Nephron progenitor cell (in vitro differentiated cells): ENCODE measurements at places on chromosomes 16 and 17.

- DNase-seq: no peak
Measured at GRCh38 chr17:82105417-82105881, 7.4 kb upstream of the FASN start.

DNA sequence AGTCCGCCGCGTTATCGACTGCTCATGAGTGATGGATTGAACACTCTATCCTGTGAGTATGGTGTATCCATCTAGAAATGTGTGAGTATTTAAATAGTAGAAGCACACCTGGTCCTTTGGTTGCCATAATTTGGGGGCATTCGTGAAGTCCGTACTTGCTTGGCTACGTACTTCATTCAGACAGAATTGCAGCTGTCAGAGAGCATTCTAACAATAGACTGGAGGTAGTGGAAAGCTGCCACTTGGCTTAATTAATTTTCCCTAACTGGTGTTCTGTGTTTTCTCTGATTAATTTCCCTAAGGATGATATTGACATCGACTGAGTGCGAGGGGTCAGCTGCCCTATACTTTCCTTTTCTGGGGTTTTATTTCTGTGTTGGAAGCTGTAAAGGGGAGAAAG lies 14.1 kb downstream of the RPA1 start:
- no peak for DNase-seq

GRCh38 chr16:47965439-47965838 lies 190.4 kb downstream of the ABCC12 start:
- DNase-seq: no peak

DNA sequence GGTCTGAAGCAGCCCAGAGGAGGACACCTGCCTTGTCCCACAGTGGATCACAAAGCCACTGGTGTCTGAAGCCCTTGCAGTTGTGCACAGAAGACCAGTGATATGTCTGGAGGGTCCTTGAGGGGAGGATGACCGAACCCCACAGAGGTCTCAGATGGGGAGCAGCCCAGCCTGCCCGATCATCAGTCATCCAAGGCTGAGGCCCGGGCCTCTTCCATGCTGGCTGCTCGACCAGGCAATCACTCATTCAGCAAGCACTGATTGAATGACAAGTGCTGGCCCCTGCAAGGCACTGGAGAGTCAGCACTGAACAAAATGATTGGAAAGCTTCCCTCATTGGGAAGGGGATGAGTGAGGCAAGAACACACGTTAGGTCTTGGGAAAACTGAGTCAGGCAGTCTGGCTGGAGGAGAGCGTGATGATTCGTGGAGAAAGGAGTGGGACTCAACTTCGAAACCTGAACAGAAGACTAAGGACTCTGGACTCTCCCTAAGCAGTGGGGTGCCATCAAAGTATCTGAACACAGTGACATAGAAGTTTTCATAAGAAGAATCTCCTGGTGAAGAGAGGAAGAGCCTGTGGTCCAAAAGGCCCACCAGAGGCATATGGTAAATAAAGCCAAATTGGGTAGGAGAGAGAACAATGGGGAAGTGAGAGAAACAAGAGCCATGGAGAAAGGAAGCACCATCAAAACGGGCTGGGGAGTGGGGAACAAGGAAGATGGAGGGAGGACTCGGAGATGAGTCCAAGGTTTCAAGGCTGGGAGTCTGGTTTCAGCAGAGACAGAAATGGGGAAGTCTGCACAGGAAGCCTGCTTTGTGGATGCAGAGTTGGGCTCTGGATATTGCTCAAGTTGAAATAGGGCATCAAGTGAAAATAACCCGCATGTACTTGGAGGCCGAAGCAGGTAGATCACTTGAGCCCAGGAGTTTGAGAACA lies 10.2 kb downstream of the PIK3R5 start:
- no peak for DNase-seq

DNA sequence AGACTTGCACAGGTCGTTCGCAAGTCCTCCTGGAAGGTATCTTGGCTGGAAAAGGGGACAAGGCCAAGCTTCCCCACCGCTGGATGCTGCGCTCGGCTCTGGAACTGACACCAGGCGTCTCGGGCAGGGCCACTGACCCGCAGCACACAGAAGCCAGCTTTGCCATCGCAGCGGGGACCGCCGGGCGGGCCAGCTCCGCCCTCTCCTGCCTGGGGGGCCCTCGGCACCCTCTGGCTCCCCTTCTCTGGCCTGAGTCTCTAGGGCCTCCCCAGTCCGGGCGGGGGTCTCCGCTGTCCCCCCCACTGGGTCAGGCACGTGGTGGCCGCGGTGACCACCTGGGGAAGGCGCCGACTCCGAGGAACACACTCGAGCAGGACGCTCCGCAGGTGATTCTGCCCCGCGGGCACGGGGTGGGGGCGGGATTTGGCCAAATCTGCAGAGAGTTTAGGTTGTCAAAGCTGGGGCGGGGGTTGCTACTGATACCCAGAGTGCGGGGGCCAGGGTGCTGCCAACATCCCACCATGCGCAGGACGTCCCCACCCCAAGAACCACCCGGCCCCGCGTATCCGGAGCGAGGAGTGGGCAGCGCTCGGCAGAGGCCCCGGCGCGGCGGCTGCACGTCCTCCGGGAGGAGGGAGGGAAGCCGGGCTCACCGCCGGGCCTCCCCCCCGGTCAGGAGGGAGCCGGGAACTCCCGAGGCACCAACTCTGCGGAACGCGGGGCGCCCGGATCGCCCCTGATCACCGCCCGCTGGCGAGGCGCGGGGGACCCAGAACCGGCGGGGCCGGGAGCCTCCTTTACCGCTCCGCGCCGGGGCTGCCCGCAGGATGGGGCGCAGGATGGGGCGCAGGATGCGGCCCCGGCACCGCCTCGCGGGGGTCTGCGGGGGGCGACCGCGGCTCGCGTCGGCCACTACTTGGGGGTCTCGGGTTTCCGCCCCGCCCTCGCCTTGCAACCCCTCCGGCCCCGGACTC lies 744 bp upstream of the METRNL start:
- peak; percentile 47 for DNase-seq

- no peak for DNase-seq
Measured at GRCh38 chr17:38920374-38921291, 4.8 kb upstream of the LASP1NB start.

GRCh38 chr17:82148997-82149396 lies 51.0 kb upstream of the FASN start:
- DNase-seq: no peak

DNA sequence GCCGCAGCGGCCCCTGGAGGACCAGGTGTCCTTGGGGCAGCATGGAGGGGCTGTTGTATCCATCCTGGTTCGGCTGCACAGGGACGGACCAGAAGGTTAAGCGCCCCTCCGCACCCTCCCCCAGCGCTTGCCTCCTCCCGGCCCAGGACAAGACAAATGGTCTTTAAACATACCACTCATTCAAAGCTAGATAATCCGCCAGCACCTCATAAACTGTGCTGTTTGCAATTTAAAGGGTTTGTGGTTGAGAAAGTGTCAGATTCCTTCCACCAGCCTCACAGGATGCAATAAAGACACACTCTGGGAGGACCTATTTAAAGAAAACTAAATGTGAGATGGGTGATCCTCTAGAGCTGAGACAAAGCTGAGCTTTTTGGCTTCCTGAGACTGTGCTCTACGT lies 426.2 kb upstream of the EEF2KMT start:
- DNase-seq: peak; percentile 49

DNA sequence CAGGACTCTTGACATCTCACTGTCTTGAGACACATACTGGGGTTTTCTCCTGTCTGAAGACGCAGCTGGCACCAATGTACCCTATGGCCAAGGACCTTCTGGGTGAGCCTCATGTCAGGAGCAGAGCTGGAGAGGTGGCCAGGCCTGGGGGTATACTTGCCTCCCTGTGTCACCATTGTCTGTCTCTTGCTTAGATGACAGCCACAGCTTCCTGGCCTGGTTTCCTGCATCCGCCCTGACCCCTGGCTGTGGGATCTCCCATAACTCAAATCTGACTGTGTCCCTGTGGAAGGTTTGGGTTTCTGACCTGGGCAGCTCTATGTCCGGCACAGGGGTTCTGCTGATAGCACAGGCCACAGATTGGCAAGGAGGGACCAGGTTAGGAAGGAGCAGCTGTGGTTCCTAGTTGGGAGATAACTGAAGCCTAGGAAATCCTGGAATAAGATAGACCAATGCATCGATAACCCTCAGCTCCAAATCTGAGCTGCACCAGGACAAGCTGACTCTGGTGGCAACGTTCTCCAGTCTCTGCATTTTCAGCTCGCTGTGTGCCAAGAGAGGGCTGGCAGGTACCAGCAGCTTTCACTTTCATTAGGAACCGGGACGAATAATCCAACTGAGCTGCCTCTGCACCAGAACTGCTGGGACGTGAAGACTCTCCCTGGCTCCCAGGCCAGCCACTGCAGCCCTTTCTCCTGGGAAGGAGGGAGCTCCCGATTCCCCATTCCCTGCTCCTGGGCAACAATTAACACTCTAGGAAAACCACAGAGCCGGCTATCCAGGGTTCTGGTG lies 5.0 kb downstream of the DEXI start:
- no peak for DNase-seq

DNA sequence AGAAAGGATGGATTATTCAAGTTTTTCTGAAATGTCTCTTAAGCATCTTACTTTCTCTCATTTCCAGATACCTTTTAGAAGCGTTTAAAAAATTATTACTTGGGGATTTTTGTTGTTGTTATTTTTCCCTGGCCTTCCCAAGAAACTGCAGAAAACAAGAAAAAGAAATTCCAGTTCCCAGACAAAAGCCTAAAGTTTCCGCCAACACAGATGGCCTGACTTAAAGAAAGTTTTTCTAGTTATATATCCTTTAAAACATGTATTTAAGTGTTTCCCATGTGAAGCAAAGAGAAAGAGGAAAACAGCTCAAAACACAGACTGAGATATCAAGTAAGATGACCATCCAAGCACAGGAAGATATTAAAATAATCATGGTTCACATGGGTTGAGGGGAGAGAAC lies 401.7 kb upstream of the MAF start:
- no peak for DNase-seq

GRCh38 chr16:88527937-88528743 lies 42.1 kb upstream of the ZC3H18 start:
- no peak for DNase-seq

GRCh38 chr16:83393196-83393981 lies 414.4 kb upstream of the HSBP1 start:
- DNase-seq: no peak

GRCh38 chr16:396199-396598 lies 800 bp upstream of the NME4 start:
- no peak for DNase-seq

GRCh38 chr16:51526621-51527020 lies 375.6 kb upstream of the SALL1 start:
- peak; percentile 51 for DNase-seq

- no peak for DNase-seq
Measured at GRCh38 chr16:78386557-78387324, 287.3 kb downstream of the WWOX start.

DNA sequence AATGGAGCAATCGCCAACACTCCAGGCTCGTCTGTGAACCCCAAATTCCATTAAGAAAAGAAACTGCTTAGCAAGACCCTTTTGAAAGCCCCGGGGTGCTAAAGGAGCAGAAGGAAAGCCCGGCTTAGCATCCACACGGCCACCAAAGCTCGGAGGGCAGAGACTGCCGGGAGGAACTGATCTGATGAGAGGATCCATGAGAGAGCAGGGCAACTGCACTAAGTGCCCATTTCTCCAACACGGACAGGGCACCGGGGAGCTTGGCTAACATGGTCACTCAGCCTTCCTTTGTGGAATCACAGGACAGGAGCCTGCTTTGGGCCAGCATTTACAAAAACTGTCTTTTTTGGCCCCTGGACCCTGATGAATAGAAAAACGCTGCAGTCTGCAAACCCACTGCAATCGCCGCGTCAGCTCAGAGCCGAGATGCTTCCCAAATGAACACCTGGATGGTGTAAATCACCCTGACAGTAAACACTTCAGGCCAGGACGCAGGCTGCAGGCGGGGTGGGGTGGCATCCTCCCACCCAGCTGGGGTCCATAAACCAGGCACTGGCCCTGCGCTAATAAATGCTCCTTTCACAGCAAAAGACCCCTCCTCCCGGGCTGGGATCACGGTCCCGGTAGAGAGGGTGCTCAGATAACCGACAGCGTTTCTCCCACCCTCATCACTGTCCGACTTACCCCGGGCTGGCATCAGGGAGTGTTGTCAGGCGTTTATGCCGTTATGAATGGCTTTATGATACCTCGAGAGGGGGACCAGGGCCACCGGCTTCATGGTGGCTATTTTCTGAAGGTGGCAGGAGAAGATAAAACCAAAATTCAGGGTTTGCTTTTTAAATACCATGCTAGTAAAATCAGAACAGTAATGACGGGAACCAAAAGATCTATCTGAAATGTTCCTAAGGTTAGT lies 299.5 kb downstream of the IRF8 start:
- peak; percentile 63 for DNase-seq

GRCh38 chr16:3959148-3959547 lies 78.6 kb upstream of the CREBBP start:
- DNase-seq: no peak

DNA sequence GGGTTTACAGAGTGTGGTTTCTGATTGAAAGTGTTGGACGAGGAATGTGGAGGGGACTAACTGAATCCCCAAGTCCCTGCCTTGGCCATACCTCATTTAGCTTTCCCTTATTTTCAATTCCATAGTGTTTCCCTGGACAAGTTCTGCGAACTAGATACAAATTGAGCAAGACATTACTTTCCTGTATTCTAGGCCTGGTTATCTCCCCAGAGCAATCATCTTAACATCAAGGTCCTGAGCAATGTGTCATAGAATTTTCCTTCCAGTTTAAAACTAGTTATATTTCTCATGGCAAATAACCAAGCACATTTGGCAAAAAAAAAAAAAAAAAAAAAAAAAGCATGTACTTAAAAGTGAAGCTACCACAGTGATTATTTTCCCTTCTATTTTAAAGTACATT lies 330.1 kb downstream of the CDH11 start:
- DNase-seq: no peak

GRCh38 chr17:50584749-50585148 lies 24.2 kb downstream of the CACNA1G start:
- no peak for DNase-seq

GRCh38 chr16:81720973-81721906 lies 57.9 kb upstream of the PLCG2 start:
- no peak for DNase-seq

DNA sequence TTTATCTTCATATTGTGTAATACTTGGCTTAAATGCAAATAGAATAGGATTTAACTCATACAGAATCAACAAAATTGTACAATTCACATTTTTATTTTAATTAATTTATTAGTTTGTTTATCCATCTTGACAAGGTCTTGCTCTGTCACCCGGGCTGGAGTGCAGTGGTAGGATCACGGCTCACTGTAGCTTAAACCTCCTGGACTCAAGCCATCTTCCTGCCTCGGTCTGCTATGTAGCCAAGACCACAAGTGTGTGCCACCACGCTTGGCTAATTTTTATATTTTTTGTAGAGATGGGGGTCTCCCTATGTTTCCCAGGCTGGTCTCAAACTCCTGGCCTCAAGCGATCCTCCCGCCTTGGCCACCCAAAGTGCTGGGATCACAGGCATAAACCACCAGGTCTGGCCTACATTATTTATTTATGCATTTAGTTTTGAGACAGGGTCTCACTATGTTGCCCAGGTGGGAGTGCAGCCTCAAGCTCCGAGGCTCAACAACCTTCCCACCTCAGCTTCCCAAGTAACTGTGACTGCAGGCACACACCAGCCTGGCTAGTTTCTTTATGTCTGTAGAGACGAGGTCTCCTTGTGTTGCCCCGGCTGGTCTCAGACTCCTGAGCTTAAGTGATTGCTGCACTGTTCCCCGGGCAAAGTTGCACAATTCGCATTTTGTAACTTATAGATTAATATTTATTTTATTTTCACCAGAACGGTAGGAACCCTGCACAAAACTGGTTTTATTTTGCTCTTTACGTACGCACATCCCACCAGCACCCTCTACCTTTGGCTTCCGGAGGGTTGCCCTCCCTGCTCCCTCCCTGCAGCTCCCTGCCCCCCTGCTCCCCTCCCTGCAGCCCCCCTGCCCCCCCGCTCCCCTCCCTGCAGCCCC lies 4.9 kb downstream of the DPEP1 start:
- DNase-seq: no peak
